ENCODE measurements at places on chromosomes 13 and 19.
A peak's percentile ranks its signal among the peaks of the same experiment; 100 is the strongest.

DNA sequence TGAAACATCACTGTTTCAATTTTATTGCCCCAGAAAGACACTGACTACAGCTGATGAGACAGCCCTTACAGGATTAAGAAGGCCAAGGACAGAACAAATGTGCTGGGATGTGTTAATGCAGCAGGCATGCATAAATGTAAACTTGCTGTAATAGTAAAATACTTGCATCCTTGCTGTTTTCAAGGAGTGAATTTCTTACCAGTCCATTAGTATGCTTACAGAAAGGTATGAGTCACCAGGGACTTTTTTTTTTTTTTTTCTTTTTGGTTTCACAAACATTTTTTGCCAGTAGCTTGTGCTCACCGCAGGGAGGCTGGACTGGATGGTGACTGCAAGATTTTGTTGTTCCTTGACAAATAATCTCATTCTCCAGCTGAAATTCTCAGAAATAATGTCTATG is 55.1 kb downstream of the GPR180 start:
- no peak for DNase-seq

GRCh38 chr19:8576273-8576993 is 809 bp downstream of the MYO1F start:
- peak; percentile 12 for DNase-seq

DNA sequence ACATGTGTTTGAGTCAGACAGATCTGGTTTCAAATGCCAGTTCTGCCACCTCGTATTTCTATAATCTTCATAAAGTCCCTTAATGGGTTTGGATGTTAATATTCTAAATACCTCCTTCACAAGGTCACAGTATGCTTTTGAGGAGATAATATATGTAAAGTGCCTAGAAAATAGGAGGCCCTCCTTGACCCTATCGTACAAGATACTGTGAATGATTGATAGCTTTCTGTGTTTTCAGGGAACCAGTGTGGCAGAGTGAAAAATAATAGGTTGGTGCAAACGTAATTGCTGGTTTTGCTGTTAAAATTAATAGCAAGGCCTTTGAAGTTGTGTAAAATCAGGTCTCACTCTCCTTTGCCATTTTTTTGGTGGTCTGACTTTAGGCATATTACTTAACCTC is 77.5 kb upstream of the SCEL start:
- DNase-seq, result no peak

GRCh38 chr13:98405690-98406344 is 171.1 kb downstream of the STK24 start:
- no peak for DNase-seq

DNA sequence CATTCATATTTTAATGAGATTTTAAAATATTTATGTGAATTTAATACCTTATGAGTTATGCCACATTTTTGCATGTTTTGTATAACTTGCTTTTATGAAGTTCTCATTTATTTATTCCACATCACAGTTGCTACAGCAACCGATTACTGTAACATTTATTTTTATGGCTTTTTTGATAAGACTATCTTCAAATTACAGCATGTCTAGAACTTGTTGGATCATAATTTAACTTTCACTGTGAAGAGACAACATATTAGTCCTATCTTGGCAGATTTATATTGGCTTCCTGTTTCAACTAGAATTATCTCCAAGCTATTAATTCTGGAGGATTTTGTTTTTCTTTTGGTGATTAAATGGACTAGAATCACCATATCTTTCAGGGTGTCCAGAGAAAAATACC is 793.7 kb upstream of the SLITRK5 start:
- no peak for DNase-seq

GRCh38 chr19:7533281-7533885 is 2.1 kb upstream of the PNPLA6 start:
- DNase-seq, result no peak

GRCh38 chr13:106498571-106498970 is 36.9 kb downstream of the EFNB2 start:
- no peak for DNase-seq

GRCh38 chr19:33887891-33888290 is 91.2 kb downstream of the KCTD15 start:
- DNase-seq, result no peak

- DNase-seq, result no peak
These were observed 10.1 kb downstream of the TTYH1 start for GRCh38 chr19:54425382-54425723.

GRCh38 chr19:30073152-30074000 is 131.3 kb downstream of the URI1 start:
- DNase-seq, result no peak

GRCh38 chr13:50513300-50513877 is 330.1 kb downstream of the DLEU7 start:
- no peak for DNase-seq

DNA sequence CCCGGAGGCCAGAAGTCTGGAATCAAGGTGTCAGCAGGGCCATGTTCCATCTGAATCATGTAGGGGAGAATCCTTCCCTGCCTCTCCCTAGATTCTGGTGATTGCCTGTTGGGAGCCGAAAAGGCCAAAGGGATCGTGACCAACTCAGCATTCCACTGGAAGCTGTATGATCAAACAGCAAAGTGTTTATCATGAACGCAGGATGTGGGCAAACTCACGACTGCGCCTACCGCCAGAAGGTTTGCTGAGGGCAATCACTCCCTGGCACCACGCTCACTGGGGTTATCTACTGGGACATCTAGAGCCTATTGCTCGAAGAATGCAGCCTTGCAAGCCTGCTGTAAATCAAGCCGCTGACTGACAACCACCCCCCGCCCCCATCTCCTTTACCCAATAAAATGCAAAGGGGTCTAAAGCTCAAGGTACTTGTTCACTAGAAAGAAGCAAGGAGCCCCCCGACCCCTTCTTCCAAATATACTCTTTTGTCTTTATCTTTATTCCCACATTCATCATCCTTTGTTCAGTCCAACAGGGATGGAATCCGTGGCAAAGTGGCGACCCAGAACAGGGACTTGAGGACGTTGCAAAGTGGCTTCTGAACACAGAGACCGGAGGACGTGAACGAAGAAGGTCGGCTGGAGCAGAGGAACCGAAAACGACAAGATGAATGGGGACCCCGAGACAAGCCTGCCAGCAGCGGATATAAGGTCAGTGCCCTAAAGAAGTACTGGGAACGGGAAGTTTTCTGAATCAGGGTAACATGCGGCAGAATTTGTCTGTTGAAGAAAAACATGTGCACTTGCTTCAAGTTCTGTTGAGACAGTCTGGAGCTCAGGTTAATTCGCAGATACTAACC is 16.8 kb downstream of the CLEC4M start:
- DNase-seq, result no peak

DNA sequence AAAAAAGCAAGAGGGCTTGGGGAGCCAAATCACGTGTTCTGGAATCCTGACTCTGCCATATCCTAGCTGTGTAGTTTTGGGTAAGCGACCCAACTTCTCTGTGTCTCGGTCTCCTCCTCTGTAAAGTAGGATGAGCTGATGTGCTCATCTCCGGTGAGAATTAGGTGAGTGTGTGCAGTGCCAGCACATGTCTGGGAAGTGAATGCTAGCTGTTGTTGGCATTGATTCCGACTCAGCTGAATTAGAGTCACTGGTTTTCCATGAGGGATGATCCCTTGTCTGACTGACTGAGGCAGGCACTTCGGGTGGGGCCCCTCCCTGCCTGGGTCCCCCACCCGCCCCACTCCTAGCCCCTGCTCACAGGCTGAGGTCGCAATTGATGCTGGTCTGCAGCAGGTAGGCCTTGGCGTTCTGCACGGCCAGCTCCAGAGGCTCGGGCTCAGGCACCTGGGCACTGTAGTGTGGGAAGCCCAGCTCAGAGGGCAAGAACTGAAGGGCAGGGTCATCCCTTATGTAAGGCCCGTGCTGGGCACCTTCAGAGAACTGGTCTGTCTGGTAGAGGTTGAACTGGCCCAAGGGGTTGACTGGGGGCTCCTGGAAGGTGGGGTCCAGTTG is 835 bp downstream of the RSPH6A start:
- DNase-seq, result no peak

DNA sequence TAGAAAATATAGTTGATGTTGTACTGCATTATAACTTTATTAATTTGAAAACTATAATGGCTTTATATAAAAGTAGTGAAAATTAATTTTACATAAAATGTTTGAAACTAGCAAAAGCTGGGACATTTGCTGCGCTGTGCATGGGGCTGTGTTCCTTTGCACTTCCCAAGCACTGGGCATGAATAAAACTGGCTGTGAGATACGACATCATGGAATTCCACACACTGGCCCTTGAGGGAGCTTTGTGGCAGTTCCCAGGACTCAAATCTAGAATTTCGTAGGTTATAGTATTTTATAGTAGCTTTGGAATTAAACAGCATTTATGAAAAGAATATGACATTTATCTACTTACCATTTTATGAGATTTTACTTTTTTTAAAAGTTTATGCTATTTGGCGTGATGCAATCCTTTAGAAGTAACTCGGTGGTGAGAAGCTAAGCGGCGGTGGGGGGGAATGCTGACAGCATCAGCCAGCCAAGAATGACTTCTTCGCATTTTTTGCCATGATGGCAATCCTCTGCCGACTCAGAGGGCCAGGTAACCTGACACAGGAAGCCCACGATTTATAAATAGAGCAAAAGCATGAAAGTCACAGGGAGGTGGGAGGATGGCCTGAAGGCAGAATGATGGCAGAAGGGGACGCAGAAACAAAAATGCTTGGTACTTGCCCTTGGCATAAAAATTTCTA is 553.5 kb downstream of the MYO16 start:
- no peak for DNase-seq

DNA sequence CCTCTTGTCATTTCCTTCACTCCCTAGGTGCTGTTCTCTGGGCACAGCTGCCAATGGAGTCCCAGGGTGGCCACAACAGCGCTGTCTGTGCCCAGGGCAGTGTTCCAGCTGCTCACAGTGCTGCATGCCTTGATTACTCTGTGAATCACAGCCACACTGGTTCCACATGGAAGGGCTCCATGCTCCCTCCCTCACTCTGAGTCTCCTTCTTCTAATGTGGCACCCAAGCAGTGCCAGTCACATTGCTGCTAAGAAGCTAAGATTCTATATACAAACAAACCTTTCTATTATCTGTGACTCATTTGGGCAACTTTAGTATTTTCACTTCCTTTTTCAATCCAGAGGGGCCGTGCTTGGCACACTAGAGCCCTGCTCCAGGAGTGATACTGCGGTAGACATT is 248.7 kb downstream of the TDRD3 start:
- DNase-seq, result no peak

GRCh38 chr19:43799502-43800142 is 2.6 kb downstream of the LYPD5 start:
- DNase-seq, result no peak

GRCh38 chr13:113562844-113563243 is 21.7 kb upstream of the TFDP1 start:
- DNase-seq, result no peak

GRCh38 chr19:23075031-23075733 is 41.6 kb upstream of the ZNF730 start:
- no peak for DNase-seq

DNA sequence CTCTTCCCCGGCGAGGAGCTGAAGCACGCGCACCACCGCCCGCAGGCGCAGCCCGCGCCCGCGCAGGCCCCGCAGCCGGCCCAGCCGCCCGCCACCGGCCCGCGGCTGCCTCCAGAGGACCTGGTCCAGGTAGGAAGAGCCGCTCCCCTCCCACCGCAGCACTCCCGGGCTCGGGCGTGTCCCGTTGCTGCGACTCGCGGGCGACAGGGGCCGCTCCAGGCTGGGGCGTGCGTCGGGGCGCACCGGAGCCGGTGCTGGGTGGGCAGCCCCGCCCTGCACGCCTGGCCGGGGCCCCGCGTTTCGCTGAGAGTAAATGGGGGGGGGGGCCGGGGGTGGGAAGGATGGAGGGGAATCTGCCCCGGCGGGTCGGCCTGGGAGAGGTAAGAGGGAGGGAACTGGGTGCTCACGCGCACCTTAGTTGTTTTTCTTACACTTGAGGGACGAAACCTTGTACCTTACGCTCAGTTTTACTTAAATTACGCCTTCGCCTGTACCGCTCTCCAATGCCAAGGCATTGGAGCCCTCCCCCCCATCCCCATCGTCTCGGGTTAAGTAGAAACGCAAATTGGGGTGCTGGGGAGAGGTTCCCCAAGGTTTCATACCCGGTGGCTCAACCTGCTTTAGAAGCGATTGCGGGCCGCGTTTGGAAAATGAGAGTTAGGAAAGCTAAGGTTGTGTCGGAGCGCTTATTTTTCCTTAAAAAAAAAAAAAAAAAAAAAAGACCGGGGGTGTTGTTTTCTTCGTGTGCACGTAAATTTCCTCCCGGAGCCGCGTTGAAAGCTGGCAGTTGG is 850 bp downstream of the KLF5 start:
- peak; percentile 30 for DNase-seq

DNA sequence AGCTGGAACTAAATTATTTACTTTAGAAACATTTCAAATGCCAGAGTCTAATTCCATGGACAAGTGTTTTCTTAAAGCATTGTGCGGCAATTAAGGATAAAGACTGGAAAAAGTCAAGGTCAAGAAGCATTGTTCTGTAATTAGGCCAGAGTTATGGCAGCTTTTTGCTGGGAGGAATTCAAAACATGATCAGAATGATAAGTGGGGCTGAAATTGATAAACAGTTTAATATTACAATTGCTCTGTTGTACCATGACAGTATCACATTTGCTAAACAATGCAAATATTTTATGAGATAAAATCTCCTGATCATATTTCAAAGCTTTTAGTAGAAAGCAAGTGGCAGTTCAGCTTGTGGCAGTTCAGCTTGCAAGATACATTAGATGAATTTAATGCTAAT is 513.7 kb downstream of the GPC6 start:
- DNase-seq, result no peak

DNA sequence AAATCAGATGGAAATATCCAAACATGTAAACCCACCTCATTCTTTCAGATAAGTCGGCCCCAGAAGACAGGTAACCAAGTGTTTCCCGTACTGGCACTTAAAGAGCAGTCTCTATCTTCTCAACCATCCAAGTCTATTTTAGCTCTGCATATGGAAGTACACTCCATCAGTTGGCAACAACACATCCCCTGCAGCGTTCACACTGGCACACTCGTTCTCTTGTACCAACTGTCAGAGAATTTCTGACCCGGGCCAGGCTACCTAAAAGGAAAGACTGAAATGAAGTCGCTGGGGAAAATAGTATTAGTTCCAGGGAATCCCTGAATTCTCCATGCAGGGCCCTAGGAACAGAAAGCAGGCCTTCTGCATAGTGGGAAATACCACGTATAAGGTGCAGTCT is 109.3 kb downstream of the RXFP2 start:
- no peak for DNase-seq

DNA sequence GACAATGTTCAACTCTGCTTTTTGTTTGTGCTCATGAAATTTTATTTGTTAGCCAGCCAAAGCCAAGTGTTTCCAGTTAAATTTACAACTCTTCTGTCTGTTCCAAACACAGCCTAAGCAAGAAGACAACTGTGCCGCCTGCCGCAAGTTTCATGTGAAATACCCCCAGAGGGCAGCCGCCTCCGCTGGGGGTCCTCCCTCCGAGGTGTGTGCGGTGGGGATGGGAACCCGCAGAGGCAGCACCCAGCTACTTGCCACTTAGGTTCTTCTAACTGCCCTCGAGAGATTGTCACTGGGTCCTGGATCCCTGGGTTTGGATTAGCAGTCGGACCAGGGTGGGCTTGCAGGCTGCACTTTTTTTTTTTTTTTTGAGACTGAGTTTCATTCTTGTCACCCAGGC is 28.5 kb downstream of the ATP11A start:
- DNase-seq, result no peak

All from stimulated activated naive CD4-positive, alpha-beta T cell treated with Interleukin-2 at 50 U/mL for 16 hours (primary cell).